ENCODE measurements at places on chromosomes 16 and 17.

GRCh38 chr16:57306676-57307341 lies 22.3 kb upstream of the PLLP start:
- no peak for DNase-seq

DNA sequence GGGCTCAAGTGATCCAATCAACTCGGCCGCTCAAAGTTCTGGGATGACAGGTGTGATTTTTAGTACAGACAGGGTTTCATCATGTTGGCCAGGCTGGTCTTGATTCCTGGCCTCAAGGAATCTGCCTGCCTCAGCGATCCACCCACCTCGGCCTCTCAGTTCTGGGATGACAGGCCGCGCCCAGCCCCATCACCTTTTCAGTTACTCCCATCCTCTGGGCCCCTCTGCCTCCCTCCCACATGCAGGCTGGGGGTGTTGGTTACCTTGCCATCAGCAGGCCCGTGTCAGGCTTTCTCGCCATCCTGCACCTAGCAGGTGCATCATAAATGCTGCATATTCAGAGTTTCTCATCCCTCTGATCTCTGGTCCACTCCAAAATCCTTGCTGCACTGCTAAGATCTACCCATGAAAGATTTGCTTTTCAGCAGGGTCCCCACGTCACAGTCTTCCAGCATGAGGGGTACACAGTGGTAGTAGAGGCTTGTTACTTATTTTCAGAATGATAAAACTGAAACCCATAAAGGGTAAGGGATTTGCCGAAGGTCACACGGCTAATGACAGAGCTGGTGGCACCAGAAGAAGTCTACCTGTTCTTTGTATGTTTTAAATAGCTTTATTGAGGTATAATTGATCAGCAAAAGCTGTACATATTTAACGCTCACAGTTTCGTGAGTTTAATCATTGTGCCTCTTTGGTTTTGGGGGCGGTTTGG lies 16.6 kb downstream of the PMM2 start:
- DNase-seq: peak; percentile 24

DNA sequence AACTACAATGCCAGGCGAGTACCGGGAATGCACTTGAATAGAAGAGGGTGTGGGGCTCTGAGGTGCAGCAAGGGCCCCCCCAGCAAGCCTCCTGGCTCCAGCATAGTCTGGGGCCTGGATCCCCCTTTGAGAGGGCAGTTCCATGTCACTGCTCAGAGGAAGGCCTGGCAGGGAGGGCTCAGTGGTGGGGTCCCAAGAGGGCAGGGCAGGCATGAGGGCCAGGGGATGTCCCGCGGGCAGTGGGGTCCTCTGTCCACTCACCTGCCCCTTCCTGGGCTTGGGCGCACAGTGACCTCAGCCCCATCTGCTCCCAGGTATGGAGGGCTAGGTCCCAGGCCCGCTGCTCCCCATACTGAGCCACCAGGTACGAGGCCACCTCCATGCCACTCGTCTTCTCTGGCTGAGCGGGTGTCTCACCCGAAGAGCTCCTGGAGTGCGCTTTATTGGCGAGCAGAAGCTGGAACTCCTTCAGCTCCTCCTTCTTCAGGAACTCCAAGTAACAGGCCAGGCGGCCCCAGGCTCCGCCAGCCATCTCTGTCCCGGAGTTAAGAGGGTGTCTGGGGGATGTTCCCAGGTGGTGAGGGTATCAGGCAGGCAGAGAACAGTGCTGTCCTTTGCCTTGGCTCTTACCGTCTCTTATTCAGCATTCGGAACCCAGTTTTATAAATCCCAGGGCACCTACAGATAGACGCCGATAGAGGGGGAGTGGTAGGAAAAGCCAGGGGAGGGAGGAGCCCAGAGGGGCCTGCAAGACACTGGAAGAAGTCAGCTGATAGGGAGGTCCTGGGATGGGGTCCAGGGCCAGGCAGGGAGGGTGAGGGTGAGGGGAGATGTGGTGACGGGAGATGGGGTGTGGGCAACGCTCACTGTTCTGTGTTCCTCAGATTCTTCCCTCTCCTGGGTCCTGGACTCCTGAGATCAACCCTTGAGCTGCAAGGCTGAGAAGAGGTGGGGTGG lies 605 bp downstream of the NLRP1 start:
- DNase-seq: peak; percentile 26

DNA sequence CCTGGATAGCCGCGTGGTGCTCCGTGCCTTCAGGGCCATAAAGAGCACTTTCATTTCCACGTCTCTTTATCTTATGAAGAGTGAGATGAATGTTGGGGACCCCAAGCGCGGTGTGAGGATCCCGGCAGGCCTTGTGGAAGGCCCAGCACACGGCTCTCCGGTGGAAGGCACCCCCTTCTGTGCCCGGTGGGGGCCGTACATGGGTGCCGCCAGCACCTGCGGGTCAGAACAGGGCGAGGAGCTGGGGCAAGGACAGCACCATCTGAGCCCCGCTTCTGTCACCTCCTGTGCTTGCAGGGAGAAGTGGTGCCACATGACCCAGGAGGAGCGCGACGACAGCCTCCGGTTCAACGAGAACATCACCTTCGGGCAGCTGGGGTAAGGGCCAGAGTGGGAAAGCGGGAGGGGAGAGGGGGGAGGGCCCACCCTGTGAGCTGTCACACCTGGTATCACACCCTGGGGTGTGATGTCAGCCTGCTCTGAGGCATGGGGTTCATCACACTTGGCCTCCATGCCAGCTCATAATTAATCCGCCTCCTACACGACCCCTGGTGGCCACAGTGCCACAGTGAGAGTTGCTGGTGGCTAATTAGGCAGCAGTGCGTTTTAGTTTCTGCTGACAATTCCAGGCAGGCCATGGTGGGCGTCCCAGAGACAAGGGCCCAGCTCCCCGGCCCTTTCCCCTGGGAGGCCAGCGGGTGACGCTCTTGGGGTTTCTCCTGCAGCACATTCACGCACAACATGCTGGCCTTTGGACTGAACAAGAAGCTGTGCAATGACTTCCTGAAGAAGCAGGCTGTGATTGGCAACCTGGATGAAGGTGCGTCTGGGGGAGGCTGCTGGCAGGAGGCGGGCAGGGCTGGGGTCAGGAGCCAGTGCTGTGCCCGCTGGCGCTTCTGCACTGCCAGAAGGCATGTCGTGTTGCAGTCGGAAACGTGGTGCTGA lies 25.7 kb downstream of the CIBAR2 start:
- peak; percentile 93 for DNase-seq

DNA sequence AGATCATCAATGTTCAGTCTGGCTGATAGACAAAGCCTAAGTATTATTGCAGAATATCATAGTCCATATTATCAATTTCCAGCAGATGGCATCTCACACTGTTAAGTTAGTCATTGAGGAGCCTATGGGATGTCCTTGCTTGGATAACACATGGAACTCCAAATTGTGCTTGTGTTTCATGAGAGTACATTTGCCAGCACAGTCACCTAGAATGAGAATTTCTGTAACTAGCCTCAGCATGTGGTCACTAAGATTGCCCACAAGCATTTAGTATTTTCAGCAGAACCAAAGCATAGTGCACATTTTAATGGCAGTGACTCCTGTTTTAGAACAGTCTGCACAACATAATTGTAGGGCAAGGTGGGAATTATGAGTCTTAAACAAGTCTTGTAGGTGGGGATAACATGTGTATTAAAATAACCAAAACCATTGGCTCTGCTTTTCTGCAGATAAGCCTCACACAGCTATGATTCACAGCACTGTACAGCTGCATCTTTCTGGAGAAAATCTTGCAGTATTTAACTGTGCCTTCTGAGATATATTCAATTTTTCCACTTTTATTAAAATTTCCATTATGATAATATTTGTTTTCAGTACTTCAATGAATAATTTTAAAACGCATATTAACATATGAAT lies 882.8 kb upstream of the SOX9 start:
- DNase-seq: no peak

DNA sequence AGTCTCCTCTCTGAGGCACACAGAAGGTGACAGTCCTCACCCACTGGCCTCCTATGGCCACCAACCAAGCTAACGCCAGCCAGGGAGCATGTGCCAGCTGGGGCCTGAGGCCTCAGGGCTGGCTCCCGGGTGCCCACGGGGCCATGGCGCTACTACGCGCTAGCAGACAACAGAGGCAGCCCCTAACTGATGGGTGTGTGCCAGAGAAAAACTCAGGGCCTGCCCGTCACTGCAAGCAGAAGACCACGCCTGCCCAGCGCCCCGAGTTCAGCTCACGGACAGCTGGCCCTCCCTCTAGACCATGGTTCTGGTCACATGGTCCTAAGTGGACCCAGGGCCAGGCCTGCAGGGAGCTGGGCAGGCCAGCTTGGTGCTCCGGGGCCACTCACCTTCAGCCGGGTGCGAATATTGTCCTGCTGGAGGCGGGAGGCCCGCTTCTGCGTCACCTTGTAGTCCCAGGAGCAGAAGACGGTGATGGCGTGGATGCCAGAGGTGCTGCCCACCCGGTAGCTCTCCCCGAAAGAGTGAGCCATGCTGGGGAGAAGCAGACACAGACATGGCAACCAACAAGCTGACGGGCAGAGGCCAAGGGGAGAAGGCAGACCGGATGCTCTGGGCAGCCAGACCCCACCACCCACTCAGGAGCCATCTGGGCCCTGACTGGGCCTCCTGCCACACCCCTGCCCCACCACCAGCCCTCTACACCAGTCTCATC lies 6.2 kb downstream of the TMC6 start:
- DNase-seq: no peak

- DNase-seq: no peak
Measured at GRCh38 chr16:85579923-85580580, 33.1 kb upstream of the GSE1 start.

DNA sequence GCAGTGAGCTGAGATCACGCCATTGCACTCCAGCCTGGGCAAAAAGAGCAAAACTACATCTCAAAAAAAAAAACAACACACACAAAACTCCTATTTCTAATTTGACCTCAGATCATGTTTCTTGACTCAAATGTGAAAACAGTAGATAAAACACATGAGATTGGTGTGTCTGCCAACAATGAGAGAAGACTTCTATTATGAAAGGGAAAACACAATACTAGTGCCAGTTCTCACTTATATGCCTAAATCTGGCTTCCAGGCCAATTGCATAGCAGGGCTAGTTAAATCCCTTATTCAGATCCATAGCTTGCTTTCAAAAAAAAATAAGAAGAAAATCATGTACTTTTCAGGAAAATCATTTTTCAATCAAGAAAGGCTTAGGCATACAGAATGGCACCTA lies 39.4 kb downstream of the AP1G1 start:
- no peak for DNase-seq

Data from activated CD8-positive, alpha-beta T cell treated with anti-CD3 and anti-CD28 coated beads for 36 hours (primary cell).